ENCODE measurements at places on chromosomes 2 and 18.

GRCh38 chr2:236604575-236605344 lies 35.1 kb downstream of the ACKR3 start:
- DNase-seq = no peak

DNA sequence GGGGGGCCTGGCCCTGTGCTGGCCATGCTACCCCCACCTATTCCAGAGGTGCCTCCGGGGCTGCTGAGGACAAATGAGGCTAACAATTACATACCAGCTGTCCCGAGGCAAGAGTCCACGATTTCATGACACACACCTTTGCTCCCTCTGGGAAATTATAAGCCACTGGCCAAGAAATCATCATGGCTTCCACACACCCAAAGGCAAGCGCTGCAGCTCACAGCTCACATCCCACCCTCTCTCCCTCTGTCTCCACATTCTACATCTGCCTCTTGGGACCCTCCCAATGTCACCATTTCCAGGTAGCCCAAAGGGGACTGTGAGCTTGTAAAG lies 134.4 kb downstream of the HDAC4 start:
- DNase-seq = no peak

DNA sequence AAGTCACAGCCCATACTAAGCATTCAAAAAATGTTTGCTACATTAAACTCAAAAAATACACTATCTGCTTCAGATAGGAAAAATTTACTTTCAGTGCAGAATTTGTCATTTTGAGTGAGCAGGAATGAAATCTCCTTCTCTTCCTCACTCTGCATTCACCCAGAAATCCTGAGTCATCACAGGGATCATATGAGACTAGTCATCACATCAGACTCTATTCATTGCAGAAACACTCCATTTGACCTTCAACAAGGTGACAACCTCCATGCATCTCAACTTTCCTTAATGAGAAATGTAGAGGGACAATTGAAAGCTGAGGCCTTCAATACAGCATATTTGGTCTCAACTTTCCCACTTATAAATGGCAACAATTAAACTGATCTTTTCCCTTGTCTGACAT lies 130.4 kb upstream of the CYP26B1 start:
- no peak for DNase-seq

- DNase-seq = no peak
These were observed 30.2 kb upstream of the IL1R2 start for GRCh38 chr2:101961338-101962191.
